ENCODE measurements at places on chromosomes 2 and 18.

DNA sequence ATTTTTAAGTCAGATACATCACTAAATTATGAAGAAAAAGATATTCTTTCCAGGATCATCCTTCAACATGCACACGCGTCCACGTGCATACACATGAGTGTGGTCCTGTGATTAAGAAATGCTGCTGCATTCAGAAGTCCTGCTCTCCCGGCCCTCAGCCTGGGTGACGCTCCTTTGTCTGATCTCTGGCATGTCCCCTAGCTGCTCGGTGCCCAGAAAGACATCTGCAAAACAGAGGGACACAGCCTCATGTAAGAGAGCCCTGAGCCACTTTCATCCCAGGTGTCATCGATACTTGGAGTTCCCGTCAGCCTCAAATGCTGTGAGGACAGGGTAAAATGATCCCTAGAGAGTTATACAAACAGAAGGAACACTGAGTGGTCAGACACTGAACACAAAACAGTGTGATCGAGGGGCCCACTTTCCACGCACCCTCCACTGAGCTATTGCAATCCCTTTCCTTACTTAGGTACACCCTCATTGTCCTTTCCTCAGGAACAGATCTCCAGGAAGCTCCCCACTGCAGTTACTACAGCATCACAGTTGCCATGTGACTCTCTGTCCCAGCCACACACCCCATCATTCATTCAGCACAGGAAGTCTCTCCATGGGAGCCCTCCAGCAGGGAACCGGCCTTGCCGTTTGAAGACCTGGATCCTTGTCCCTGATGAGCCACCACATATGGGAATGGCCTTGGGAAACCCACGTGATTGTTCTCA is 32.1 kb downstream of the CRACDL start:
- DNase-seq = no peak

GRCh38 chr2:119541476-119541875 is 2.8 kb upstream of the CFAP221 start:
- DNase-seq = no peak

DNA sequence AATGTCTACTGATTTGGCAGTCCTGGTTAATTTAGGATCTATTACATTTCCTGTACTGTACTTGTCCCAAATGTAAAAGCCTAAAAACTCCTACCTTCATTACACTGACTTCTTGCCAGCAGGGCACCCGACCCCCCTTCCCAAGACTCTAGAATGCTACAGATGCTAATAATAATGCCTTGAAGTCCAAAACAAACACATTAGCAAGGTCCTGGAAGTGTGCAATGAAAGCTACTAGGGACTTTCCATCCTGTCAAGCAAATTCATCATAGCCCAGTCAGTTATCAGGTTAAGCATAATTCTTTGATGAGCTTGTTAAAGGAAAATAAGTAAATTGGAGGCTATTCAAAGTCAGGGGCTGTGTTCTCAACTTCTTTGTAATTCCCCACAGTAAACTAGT is 115.3 kb upstream of the RBBP8 start:
- no peak for DNase-seq

GRCh38 chr2:25602333-25602723 is 71.0 kb downstream of the DTNB start:
- DNase-seq = no peak

GRCh38 chr18:65725251-65726050 is 25.4 kb upstream of the CDH7 start:
- no peak for DNase-seq

- DNase-seq = no peak
Measured at GRCh38 chr2:233119806-233120205, 59.7 kb downstream of the INPP5D start.

GRCh38 chr2:64831134-64831976 is 157.8 kb upstream of the SLC1A4 start:
- no peak for DNase-seq

DNA sequence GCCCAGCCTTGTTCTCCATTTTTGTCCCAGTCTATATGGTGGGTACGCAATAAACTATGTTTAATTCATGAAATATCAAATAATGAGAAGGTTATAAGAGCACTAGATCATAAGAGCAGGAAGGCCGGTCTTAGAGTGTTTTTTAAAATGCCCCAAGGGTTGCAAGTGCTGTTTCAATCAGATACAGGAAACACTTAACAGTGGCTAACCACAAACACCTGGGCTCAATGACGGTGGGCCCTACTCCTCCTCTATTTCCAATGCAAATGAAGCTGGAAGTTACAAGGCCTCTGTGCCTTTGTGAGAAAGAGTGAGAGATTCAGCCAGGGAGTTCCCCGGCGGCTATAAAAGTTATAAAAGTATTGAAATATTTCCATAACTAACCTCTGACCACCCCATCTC is 18.9 kb upstream of the WDR33 start:
- no peak for DNase-seq

GRCh38 chr18:74351354-74351753 is 35.7 kb downstream of the C18orf63 start:
- no peak for DNase-seq

DNA sequence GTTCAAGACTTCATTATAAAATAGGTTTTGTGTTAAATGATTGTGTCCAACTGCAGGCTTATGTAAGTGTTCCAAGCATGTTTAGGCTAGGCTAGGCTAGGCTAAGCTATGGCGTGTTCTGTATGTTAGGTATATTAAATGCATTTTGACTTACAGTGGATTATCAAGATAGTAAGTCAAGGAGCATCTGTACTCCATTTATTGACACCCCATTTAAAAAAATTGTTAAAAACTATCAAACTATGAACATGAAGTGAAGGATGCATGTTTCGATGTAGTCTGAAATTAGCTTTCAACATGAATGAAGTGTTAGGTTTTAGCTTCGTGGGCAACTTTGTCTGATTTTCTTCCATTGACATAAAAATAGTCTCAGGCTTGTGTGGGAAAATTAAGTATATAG is 290.5 kb downstream of the PARD3B start:
- no peak for DNase-seq

GRCh38 chr2:61318553-61318952 is 152.3 kb downstream of the USP34 start:
- no peak for DNase-seq

All from anterior cingulate cortex (tissue), 58 donors.